ENCODE measurements at places on chromosomes 4 and X.

- no peak for DNase-seq
Measured at GRCh38 chr4:140743194-140743931, 12.8 kb downstream of the TBC1D9 start.

DNA sequence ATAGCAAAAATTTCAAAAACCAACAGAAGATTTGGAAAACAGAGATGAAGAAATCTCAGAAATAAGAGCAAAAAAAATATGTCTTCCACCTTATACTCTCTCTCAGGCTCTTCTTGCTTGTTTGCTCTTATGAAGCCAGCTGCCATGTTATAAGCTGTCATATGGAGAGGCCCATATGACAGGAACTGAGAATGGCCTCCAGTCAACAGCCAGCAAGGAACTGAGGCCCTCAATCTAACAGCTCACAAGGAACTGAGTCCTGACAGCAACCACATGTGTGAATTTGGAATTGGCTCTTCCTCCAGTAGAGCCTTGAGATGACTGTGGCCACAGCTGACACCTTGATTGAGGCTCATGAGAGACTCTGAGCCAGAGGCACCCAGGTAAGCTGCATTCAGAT lies 51.3 kb upstream of the MAOA start:
- no peak for DNase-seq

DNA sequence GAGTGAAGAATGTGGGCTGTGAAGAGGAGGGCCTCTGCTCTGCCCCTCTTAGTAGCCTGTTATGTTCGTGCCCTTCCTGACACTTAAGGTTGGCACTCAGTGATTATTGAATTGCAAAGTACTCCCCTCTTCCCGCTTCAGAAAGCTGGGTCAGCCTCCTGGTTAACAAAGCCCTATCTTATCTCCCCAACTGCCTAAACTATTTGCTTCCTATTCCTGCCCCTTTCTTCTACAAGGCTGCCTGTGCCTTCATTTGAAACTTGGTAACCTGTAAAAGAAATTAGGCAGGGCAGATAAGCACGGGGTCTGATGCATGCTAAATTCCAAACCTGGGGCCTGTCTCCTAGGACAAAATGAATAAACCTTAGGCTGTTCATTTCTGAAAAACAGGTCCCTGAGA lies 23.1 kb upstream of the TMEM150C start:
- DNase-seq = no peak

DNA sequence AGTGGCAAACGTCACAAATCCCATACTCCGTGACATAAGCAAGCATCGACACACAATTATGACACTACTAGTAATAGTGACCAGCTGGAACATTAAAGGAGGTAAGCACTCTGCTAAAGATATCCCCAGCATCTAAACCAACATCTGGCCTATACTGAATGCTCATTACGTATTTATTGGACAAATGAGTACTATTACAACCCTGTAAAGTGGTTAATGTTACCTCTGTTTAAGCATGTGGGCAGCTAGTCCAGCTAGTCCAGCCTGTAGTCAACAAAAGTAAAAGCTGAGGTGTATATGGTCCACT lies 419 bp upstream of the RPGR start:
- no peak for DNase-seq
